Sciatic nerve (tissue), 2 donors: ENCODE measurements at places on chromosomes 3 and 15. TPM values are rescaled to one million over a fixed set of nuclear protein-coding genes. Genes with fewer than 3 reads are reported as not detected.
A peak's percentile ranks its signal among the peaks of the same experiment; 100 is the strongest.

Gene PRR23C
- total RNA-seq: not detected

Gene SPTBN5
- 35.0 TPM for total RNA-seq

Gene EPHB3
- 15.2 TPM for total RNA-seq

Gene RETNLB
- not detected for total RNA-seq

Gene ABHD14A
- 15.9 TPM for total RNA-seq

Gene SLC22A14
- 0.13 TPM for total RNA-seq

DNA sequence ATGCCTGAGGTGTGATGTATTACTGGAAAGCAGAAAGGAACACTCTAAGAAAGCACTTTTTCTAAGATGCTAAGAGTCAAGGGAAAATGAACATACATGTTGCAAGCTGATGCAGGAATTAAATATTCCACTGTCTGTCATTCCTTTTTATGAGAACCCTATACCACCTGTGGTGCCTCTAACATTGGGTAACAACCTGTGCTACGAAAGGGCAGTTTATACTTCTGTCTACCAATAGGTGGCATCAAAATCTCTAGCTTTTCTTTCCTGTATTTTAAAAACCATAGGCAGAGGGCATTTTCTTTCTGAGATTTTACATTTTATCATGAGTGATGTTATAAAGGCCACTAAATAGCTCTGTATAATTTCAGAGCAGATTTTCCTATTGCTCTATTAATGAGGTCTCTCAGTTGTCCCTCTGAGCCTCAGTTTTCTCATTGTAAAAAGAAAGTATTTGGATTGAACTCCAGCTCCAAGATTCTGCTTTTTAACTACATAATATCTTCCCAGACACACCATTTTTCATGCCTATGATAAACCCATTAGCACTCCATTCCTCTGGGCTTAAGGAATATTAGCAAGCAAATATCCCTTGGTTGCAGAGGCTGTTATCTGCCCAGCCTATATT lies 3.5 kb upstream of the CPNE4 start:
- DNase-seq: no peak

- peak; percentile 76 for DNase-seq
These were observed 275.5 kb downstream of the MECOM start for GRCh38 chr3:169387751-169388696.

GRCh38 chr15:59549301-59550185 lies 62.0 kb upstream of the GCNT3 start:
- DNase-seq: no peak

- DNase-seq: no peak
These were observed 7.2 kb downstream of the GLDN start for GRCh38 chr15:51348688-51349087.

DNA sequence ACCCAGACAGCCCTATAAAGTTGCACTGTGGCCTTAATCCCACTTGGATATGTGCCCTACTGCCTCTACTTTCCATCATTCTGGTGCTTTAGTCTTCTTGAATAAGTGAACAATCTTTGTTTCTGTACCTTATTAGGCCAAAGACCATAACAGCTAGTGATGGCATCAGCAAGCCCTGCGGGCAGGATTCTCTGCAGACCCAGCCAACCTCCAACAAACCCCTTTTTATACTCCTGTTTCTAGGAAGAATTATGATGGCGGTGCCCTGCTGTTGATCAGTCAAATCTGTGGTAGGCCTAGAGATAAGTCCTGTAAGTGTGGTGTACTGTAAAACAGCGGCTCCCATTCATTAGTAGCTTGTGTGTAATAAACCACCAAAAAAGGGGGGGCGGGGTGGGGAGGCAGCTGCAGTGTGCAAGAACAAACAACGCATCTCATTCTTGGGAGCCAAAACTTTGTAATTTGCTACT lies 40.5 kb downstream of the SOX2 start:
- no peak for DNase-seq

DNA sequence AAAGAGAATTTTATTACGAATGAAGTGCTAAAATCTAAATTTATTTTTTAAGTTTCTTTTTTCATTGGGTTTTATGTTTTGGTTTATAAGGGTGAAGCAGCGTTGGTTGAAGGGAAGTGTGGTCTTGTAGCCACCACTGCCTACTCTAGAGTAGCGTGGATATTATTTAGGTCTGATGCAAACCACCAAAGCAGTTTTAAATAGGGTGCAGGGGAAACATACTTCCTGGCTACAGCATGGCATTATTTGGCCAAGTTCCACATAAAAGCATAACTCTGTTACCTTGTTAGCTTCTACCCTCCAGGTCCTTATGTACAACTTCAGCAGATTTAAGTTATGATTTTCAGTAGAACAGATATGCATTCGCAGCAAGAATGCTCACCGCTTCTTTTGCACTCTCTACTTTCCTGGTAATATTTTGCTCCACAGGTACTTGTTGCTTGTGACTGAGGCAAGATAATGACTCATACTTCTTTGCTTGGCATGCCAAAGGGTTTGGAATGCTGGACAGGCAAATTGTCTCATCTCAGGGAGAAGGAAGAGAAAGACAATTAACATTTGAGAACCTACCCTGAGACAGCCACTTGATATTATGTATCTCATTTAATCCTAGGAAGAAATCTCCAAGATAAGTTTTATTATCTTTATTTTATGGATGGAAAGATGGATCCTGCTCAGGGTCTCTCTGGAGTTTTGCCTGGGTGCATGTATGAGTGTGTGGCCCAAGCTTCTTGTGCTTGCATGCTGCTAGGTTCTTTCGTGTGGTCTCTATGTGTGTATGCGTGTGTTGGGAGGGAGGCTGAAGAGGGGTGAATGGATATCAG lies 5.4 kb downstream of the TGFBR2 start:
- no peak for DNase-seq

DNA sequence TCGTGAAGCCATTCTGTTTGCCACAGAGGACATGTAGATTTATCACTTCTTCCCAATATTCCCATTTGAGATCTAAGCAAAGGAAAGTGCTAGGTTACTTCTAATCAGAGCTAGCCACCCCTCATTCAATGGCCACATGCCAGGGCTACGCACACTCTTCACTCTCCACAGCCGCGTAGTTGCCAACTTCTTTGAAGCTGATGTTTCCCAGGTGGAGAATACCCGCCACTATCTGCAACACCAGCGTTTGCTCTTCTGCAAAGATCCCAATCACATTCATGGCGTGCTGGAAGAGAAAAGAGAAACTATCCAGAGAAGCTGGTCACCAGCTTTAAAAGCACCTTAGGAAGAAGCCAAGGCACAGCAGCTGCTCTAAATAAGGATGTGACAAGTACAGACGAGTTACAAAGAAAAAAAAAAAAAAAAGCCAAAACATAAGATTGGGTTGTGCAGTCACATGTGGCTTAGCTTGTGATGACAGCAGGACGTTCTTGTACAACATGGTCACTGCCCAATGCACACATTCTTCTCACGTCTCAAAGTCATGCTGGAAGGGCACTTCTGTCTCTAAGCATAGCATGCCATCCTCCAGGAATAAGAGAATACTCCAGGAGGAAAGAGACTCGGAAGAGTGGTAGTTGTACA lies 16.4 kb downstream of the LDHAL6B start:
- DNase-seq: no peak
